Astrocyte of the hippocampus (primary cell): ENCODE measurements at places on chromosomes 13 and 19.

DNA sequence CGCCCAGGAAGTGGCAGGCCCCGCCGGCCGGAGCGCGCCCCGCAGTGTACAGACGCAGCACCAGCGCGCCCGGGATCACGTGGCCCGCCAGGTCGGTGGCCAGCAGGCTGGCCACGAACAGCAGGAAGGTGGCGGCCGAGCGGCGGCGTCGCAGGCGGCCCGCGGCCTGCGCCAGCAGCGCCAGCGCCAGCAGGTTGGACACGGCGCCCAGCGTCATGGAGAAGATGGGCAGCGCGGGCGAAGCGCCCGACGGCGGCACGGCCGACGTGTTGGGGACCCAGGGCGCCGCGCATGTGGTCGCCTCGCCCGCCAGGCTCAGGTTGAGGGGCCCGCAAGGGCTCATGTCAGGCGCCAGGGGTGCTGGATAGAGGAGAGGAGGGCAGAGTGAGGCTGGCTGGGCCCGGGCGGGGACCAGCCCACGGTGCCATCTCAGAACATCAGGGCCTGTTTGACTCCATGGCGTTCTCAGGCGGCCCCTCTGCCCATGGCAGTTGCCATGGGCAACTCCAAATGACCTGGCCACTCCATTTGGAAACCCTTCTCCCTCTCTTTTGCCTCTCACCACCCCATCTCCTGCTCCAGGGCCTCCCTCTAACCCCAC lies 1.1 kb downstream of the PTGER1 start:
- peak; percentile 64 for DNase-seq

DNA sequence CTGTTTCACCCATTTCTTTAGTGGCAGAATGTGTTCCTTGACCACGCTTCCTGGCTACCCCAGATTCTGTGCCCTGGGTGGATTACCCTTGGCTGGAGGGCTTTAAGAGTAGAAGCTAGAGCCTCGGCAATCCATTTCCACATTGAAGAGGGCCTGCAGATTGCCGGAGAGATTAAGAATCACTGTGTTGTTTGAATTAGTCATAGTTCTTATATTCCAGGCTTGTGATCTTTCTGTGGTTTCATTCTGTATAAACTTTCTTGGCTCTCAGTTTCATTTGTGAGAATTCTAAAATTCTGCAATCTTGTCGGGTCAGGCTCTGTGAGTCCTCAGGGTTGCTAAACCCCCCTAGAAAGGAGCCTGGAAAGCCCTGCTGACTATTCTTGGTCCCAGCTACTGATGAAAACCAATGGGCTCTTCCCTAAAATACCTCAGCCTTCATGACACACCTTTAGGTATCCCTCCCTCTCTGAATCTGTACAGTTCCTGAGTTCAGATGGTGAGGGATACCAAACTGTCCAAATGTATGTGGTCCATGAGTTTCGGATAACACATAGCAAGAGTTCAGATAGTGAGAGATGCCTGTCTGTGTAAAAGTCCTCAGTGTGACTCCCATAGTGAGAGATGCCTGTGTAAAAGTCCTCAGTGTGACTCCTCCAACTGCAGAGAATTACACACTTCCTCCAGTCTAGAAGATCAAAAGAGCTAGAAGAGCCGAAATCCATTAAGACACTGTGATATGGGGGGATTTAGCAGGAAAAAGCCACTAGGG lies 4.3 kb downstream of the PHF11 start:
- peak; percentile 67 for DNase-seq

DNA sequence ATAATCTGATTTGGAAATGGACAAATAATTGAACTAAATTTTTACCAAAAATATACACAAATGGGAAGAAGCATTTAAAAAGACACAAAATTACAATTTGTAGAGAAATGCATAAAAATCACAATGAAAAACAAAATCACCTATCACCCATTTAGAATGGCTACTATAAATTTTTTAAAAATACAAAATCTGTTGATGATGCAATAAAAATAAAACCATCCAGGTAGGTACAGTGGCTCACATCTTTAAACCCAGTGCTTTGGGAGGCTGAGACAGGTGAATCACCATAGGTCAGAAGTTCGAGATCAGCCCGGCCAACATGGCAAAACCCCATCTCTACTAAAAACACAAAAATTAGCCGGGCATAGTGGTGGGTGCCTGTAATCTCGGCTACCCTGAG lies 23.5 kb downstream of the ZNF43 start:
- DNase-seq = no peak

- no peak for DNase-seq
These were observed 72.3 kb downstream of the NAA16 start for GRCh38 chr13:41383386-41383785.

- DNase-seq = peak; percentile 25
These were observed 225.6 kb downstream of the RAP2A start for GRCh38 chr13:97659602-97660001.

DNA sequence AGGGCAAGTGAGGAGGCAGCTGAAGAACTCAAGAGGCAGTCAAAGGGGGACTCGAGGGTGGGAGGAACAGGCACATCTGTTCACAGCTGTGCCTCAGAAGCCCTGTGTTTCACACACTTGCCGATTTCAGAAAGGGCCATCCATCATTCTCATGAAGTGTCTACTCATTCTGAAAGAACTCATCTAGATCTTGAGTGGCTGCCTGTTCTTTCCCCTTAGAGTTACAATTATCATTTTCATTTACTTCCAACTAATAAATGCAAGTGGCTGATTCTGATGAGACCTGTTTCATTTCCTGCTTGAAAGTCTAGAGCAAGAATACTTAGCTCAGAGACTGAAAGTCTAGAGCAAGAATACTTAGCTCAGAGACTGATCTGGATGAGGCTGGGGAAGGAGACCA lies 1145.1 kb downstream of the UQCRFS1 start:
- no peak for DNase-seq

- DNase-seq = peak; percentile 96
These were observed 4.9 kb upstream of the ZNF552 start for GRCh38 chr19:57819475-57820148.

DNA sequence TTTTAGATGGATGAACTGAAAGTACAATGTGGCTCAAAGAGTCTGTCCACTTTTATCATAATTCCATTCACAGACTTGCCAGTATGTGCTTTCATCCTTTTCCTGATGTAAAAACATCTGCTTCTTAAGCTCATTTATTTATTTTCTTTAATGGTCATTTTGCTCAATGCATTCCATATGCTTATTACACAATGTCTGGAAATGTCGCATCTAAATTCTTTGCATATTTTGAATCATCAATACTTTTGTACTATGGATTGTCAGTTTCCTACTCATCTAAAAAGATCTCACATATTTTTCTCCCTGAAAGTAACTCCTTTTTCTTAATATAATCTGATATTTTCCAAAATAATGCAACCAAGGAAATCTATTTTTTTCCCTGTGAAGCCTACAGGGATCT lies 1315.8 kb downstream of the EFNB2 start:
- DNase-seq = no peak

DNA sequence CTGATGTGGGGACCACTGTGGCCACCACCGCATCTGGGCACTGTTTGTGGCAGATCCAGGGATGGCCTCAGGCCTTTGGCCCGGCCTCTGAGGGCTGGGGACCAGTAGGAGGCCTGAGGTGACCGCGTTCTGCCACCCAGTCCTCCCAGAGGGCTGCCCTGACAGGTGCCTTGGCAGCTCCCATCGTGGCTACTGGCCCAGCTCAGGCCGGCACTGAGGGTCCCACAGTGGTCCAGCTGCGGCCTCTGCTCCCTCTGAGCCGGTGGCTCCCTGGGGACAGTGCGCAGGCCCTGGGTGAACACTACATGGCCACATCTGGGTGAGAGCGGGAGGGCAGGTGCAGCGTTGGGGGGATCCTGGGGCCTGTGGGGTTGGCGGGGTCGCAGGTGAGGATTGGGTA lies 61.9 kb downstream of the KDM4B start:
- DNase-seq = no peak

DNA sequence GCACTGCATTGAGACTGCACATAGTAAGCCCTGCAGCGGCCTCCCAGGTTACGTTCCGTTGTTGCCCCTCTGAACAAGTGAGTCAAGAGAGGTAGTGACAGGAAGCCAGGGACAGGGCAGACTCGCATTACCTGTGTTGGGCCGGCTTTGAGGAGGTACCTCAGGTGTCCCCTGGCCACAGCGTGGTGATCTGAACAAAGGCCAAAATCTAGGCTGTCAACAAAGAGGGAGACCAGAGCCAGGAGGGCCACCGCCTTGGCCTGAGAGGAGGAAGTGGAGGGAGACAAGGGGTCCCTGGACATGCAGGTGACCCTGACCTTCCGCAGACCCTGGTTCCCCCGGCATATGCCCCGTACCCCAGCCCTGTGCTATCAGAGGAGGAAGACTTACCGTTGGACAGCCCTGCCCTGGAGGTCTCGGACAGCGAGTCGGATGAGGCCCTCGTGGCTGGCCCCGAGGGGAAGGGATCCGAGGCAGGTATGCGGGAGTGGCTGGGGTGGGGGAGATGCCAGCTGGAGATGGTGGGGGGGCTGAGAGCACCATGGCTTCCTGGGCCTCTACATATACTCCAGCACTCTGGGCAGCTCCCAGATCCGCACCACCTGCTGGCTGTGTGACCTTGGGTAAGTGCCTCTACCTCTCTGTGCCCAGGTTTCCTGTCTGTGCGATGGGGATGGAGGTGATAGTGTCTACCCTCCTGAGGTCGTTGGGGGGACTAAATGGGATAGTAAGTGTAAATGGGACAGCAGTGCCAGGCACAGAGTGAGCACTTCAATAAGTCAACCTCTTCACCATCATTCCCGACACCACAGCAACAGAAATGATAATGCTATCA lies 4.8 kb downstream of the SPIB start:
- no peak for DNase-seq

DNA sequence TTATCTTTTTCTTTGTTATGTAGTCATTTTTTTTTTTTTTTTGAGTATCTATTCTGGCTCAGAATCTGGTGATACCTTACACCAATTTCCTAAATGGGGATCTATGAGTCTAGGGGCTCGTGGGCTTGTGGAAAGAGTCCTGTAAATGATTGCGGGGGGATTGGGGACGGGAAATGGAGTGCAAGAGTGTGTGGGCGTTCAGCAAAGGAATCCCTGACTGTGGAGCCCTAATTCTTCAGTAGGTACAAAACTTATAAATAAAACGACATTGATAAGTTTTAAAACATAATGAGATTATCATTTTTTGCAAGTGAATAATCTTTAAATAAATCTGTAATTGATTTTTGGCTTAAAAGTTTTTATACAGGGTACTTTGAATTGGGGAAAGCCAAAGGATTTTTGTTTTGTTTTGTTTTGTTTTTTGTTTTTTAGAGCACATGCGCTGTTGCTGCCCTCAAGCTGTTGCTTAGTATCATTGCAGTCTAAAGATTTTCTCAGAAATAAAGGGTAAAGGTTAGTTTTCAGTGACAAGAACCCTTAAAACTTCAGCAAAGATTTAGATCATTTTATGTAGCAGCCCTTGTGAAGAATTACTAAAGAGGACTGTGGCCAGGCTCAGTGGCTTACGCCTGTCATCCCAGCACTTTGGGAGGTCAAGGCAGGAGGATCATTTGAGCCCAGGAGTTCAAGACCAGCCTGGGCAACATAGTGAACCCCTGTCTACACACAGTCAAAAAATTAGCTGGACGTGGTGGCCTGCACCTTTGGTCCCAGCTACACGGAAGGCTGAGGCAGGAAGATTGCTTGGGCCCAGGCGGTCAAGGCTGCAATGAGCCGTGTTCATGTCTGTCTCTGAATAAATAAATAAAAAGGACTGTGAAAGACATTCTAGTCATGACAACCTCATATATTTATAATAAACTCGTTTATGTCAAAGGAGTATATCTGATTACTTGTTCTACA lies 1.7 kb downstream of the ERCC5 start:
- DNase-seq = peak; percentile 50

DNA sequence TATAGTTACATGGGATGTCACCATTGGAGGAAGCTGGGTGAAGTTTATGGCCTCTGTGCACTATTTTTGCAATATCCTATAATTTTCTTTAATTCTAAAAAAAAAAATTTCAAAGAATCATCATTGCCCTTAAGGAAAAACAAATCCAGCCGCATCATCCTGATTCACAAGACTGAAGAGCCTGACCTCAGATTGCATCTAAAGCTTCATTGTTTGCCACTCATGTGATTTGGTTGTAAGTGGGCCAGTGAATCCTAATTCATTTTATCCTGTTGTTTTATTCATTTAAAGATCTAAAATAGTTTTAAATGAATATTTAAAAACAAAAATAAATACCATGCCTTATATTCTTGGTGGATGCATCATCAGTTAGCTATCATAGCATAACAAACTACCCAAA lies 504.5 kb downstream of the TBC1D4 start:
- no peak for DNase-seq

DNA sequence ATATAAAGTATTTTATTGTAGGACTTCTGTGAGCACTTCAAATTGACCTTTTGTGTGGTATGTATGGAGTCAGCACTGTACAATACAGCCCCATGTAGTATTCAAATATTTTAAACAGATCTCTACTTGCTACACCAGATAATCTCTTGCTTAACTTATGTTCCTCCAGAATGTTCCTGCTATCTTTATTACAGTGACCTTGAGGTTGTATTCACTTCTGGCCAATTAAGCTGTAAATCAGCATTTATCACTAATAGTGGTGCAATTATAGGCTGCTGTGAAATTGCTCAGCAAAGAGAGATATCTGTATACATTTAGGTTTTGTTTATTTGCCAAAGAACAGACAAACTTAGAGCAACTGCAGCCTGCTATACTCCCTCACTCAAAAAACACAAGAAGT lies 1218.6 kb downstream of the PCDH17 start:
- DNase-seq = no peak

DNA sequence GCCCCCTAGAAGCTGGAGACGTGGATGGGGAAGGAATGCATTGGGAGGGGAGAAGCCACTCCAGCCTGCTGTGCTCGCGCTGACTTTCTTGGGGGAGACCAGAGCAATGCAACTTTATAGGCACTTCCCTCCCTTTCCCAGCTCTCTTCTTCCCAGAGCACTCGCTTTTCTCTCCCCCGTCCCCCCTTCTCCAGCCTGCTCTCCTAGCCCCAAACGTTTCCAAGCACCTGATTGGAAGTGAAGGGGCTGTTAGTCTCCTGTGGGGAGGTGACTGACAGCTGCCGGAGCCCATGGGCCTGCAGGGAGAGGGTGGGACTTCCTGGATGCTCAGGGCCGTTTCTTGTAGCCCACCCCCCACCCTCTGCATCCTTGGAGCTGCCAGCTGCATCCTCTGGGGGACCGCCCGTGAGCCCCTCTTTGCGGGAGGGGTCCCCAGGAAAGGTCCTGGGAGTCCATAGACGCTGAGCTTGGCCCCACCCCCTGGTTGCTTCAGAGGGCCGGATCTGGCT lies 2.5 kb downstream of the HDGFL2 start:
- peak; percentile 89 for DNase-seq

DNA sequence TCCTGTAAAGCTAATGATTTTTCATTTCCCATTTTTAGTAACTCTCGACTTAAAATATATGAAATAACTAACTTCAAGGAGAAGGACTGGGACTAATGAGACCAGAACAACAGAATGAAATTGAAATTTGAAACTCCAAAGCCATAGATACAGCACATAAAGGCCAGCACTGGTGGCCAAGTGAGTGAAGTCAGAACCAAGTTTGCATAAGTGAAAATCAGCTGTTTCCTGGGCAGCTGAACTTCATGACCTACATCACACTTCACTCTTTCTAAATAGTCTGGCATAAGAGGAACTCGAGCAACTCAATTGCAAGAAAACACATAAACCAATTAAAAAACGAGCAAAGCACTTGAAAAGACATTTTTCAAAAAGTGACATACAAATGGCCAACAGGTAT lies 84.5 kb downstream of the DCLK1 start:
- DNase-seq = no peak
